NCI-H1417 treated with DMSO at 0.1 percent for 48 hours (cell line): ENCODE measurements at places on chromosomes 2 and 18.

- DNase-seq = peak; percentile 92
These were observed 183.4 kb upstream of the RASGRP3 start for GRCh38 chr2:33292981-33293595.

DNA sequence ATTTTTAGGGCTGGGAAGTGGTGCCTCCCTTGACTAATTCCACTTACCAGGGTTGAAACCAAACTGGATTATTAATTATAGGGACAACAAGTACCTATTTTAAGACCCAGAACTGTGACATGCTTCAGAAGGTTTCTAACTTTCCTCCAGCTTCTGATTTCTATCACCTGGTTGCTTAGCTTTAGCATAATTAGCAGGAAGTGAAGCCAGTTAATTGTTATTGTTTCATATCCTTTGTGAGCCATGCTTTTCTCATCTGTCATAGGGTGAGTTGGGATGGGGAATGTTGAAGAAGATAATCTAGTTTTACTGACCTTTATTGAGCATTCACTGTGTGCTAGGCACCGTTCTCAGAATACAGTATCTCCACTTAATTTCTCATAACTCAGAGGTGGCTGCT, 3.2 kb downstream of the YPEL5 start:
- DNase-seq = no peak

DNA sequence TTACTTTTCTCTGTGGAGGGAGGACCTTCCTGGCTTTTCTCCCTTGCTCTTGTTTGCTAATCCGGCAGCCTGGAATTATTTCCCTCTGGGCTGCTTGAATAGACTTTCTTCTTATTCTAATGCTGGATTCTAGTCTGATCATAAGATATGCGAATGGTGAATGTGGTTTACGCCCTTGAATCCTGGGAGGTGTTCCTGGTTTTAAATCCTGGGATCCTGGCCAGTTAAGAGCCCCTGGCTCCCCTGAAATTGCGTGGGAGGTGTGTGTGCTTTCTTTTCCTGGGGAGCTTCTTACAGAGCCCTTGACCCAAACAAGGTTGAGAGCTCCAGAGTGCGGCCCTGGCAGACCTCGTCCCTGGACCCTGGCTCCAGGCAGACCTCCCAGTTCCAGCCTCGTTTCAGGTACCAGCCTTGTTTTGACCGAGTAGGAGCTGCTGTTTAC, 2.8 kb downstream of the SH3BP4 start:
- no peak for DNase-seq

DNA sequence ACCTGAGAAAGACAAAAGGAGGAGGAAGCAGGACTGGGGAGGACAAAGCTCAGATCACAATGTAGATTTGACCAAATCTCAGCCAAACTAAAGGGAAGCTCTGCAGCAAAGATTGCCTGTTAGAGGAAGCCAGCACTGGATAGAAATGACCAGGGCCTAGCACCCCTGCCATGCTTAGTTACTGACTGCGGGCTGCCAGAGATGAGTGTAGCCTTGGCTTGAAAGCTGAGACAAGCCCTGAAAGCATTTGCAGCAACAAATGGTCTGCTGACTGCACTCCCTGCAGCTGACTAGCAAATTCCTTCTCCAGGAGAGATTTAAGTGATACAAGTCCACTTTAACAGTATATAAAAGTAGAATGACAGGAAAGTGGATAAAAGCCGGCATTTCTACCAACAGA, 140.9 kb upstream of the CRIM1 start:
- DNase-seq = no peak

DNA sequence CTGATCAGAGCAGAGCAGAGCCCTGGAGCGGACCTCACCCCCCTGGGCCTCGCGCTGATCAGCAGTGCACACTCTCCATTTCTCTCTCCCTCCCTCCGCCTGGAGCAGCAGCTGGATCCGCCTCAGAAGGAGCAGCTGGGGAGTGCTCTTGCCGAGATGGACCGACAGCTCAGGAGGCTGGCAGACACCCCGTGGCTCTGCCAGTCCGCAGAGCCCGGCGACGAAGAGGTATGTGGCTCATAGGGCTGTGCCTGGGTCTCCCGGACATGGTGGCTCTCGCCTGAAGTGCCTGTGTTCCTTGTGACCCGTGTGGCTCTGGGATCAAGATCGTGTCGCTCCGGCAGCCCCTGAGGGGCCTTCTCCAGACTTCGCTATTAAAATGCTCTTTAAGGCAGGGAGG, 102.5 kb downstream of the USP40 start:
- DNase-seq = no peak

- no peak for DNase-seq
These were observed 38.9 kb downstream of the ZNF516 start for GRCh38 chr18:76456018-76456750.

DNA sequence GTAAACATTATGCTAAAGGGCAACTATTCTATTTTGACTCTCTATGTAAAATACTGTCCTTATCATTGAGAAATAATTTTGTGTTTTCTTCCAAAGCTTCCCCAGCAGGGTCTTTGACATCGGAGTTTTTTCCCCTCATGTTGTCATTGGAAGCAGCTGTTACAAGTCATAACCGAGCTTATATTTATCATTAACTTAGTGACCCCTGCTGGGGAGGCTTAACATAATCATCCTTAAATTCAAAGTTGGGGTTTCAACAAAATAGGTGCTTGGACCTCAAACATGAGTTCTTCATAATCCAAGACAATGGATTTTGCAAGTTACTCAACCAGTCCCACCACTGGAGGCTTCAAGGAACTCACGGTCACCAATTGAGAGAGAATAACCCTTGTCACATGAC, 330.9 kb downstream of the DCC start:
- DNase-seq = peak; percentile 32

- no peak for DNase-seq
These were observed 499.5 kb upstream of the CHAC2 start for GRCh38 chr2:53268086-53268485.

DNA sequence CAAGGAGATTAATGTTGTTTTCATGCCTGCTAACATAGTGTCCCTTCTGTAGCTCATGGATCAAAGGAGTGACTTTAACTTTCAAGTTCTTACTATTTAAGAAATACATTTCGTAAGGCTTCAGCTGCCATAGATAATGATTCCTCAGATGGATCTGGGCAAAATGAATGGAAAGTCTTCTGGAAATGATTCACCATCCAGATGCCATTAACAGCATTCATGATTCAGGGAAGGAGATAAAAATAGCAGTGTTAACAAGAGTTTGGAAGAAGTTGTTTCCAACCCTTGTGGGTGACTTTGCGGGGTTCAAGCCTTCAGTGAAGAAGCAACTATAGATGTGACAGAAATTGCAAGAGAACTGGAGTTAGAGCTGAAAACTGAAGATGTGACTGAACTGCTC, 17.0 kb downstream of the VRK2 start:
- DNase-seq = no peak

DNA sequence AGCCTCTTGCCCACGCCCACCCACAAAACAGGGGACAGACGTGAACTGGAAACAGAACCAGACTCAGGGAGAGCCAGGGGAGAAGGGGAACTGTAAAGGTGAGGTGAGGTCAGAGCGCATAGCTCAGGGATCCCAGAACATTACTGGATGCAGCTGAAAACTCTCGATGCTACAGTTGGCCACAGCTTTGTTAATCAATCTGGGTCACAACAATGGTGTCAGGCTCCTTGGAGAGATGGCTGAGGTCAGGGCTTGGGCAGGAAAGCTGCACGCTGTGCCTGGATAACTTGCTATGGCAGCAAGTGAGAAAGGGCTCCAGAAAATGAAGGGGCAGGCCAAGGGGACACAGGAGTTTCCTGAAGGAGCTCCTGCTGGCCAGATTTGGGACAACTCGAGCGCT, 263.3 kb downstream of the TFCP2L1 start:
- DNase-seq = no peak

DNA sequence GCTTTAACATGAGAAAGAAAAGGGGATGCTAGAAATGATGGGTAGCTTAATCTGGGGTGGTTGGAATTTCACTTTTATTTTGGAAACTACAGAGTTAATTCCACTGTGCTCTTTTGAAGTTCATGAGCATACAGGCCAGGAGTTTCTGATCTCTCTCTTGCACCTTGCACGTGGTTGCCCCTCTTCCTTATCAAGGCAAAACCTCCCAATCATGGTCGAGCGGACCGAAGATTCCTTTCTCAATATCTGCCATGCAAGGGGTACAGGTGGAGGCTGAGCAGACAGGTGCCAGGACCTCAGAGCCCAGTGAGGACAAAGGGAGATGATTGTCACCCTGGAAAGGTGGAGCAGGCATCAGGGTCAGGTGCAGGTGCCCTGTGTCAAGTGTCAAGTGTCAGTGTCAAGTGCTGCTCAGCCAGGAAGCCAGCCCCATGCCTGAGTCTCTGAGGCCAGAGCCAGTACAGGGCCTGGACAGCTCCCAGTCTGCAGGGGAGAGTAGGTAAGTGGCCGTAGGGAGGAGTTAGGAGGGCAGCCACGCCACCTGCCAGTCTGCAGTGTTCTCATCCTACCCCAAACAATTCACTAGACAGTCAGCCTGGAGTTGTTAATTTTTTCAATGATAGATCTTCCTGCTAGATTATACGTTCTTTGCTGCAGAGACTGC, 42.2 kb downstream of the LPIN1 start:
- no peak for DNase-seq

DNA sequence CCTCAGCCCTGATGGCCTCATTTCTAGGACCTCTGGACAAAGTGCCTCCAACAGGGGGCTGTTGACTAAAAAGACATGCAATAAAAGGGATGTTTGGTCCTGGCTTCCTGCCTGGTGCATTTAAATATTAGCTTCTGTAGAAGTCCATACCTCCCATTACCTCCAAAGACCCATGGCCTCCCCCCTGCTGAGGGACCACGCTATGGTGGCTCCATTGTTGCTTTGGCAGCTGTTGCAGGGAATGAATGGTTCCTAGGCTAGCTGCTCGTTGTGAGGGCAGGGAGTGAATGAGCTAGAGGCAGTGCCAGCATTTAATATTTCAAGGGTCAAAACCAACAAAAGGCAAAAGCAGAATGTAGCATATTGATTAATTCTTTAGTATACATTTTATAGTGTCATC, 285.9 kb downstream of the SLC8A1 start:
- no peak for DNase-seq

- peak; percentile 43 for DNase-seq
These were observed 96.9 kb downstream of the SPP2 start for GRCh38 chr2:234147335-234147861.

- no peak for DNase-seq
These were observed 76.2 kb upstream of the GLI2 start for GRCh38 chr2:120659275-120659977.

GRCh38 chr2:223721746-223722145, 115.6 kb downstream of the AP1S3 start:
- DNase-seq = no peak

DNA sequence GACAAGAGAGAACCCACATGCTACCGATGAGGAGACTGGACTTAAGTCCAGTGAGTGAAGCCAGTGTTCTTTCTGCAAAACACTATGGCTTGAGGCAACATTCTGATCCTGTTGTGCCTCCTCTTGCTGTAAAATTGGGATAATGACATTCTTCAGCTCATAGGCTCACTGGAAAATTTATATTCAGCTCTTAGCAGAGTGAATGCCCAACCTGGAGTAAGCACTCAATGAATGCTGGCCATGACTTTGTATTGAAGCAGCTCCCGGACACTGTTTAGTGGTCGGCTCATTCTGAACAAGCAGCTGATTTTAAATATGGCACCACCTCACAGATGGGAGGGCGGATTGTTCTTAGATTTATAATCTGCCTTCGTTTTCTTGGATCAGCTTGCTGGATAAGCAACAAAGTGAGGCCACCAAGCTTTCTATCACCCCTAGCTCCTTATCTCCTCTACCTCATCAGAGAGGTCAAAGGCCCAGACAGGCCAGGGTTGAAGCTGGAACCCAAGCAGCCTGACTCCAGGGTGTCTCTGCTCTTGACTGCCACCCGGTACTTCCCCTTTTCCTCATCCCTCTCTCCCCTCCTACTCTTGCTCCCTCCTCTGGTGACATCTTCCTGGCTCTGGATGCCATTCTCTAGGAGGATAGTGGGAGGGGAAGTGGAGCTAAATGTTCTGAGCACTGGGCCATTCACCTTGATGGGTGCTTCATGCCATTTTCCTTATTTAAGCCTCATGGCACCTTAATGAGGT, 11.5 kb downstream of the SLC9A4 start:
- DNase-seq = no peak

GRCh38 chr2:223538920-223539440, 63.2 kb downstream of the SCG2 start:
- peak; percentile 79 for DNase-seq

GRCh38 chr18:9925369-9925768, 11.6 kb downstream of the VAPA start:
- no peak for DNase-seq

DNA sequence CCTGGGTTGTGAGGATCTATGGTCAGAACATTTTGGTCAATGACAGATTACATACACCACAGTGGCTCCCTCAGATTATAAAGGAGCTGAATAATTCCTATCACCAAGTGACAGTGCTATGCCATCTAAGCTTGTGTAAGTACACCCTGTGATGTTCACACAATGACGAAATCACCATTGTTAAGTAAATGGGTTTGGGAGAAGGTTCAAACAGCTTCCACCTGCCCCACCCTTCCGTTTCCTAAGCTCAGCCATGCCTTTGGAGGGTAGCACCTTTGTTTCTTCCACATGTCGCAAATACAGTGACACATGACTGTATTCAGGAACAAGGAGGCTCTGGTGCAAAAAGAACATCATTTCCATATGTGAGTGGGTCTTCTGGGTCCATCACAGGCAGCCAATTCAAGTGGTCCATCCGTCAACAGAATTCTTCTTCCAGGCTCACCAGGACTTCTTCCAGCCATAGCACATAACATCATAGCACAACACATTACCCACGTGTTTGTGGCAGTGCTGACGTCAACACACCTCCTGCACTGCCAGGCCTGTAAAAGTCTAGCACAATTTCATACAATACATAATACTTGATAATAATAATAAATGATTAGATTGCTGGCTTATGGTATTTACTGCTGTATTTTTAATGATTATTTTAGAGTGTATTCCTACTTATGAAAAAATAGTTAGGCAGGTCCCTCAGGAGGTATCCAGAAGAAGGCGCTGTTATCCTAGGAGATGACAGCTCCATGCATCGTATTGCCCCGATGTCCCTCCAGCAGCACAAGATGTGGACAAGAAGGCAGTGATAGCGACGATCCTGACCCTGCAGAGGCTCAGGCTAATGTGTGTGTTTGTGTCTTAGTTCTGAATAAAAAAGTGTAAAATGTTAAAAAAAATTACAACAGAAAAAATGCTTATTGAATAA, 264.8 kb downstream of the ANAPC1 start:
- no peak for DNase-seq

- no peak for DNase-seq
These were observed 61.8 kb upstream of the STK17B start for GRCh38 chr2:196233021-196233804.
